Dermis lymphatic vessel endothelial cell (primary cell): ENCODE measurements at places on chromosomes 3 and 15. TPM values are rescaled to one million over a fixed set of nuclear protein-coding genes. Genes with fewer than 3 reads are reported as not detected.

The PPP1R14D gene
- total RNA-seq: not detected in 2 replicates

The MYD88 gene
- 14.7 and 17.4 TPM in 2 replicates for total RNA-seq

The HHATL gene
- not detected in 2 replicates for total RNA-seq

The CCDC39 gene
- total RNA-seq: under 0.01 TPM in 1 of 2 replicates, not detected in the other

The ERICH6 gene
- total RNA-seq: under 0.01 and 0.09 TPM in 2 replicates

The MASP1 gene
- total RNA-seq: under 0.01 and 0.43 TPM in 2 replicates

The LCMT2 gene
- total RNA-seq: 4.6 and 5.5 TPM in 2 replicates

The MCCC1 gene
- 20.2 and 27.4 TPM in 2 replicates for total RNA-seq

The GATM gene
- total RNA-seq: 0.43 and 0.52 TPM in 2 replicates

The MEX3B gene
- 2.8 and 7.5 TPM in 2 replicates for total RNA-seq

The SLC12A1 gene
- not detected in 2 replicates for total RNA-seq

The SRGAP3 gene
- total RNA-seq: 0.33 and 1.5 TPM in 2 replicates

The CELF6 gene
- 0.11 and 0.17 TPM in 2 replicates for total RNA-seq

The ULK3 gene
- total RNA-seq: 19.6 and 22.0 TPM in 2 replicates

The SH3GL3 gene
- not detected in 2 replicates for total RNA-seq

The ETFA gene
- total RNA-seq: 148 and 161 TPM in 2 replicates

The MCF2L2 gene
- total RNA-seq: 0.09 and 0.11 TPM in 2 replicates

The ZNF620 gene
- total RNA-seq: 6.7 and 7.6 TPM in 2 replicates

The DUSP7 gene
- 8.1 and 8.3 TPM in 2 replicates for total RNA-seq

The SEMA5B gene
- total RNA-seq: 0.11 and 0.26 TPM in 2 replicates

The PLA2G4E gene
- not detected in 2 replicates for total RNA-seq

The LMAN1L gene
- not detected in 2 replicates for total RNA-seq

The ELP6 gene
- total RNA-seq: 32.1 and 35.2 TPM in 2 replicates

The B4GALT4 gene
- total RNA-seq: 4.0 and 4.8 TPM in 2 replicates

The LDHAL6B gene
- total RNA-seq: not detected in 2 replicates

The CLDN11 gene
- total RNA-seq: 47.5 and 90.1 TPM in 2 replicates

The ATOSA gene
- 41.3 and 51.9 TPM in 2 replicates for total RNA-seq

The CPN2 gene
- total RNA-seq: not detected in 2 replicates

The TP63 gene
- not detected in 2 replicates for total RNA-seq

The MED12L gene
- under 0.01 and 0.17 TPM in 2 replicates for total RNA-seq

The SLC27A2 gene
- 1.3 and 10.3 TPM in 2 replicates for total RNA-seq

The LYSMD2 gene
- total RNA-seq: 21.7 and 29.4 TPM in 2 replicates

The GPR62 gene
- under 0.01 TPM in 2 replicates for total RNA-seq

The SCAANT1 gene
- total RNA-seq: not detected in 2 replicates

The P3H2 gene
- 15.8 and 20.6 TPM in 2 replicates for total RNA-seq

The DNAJA4 gene
- total RNA-seq: 0.86 and 1.3 TPM in 2 replicates

The CNTN3 gene
- total RNA-seq: 0.22 TPM in 1 of 2 replicates, not detected in the other

The BMF gene
- total RNA-seq: 4.3 and 5.4 TPM in 2 replicates

The NLGN1 gene
- total RNA-seq: under 0.01 TPM in 2 replicates

The SLC22A14 gene
- total RNA-seq: under 0.01 TPM in 2 replicates

The PLSCR4 gene
- total RNA-seq: 696 and 1,538 TPM in 2 replicates

The C15orf62 gene
- total RNA-seq: under 0.01 and 0.11 TPM in 2 replicates

The RAMAC gene
- total RNA-seq: 27.6 TPM in 2 replicates

The GOLGA8Q gene
- 0.22 and 0.43 TPM in 2 replicates for total RNA-seq

The PRSS50 gene
- total RNA-seq: not detected in 2 replicates

The GOLGA8A gene
- total RNA-seq: 7.3 and 8.0 TPM in 2 replicates

The LRRC15 gene
- total RNA-seq: under 0.01 and 0.17 TPM in 2 replicates

The SCG5 gene
- 0.22 and 0.60 TPM in 2 replicates for total RNA-seq

The HAPLN3 gene
- 66.3 and 102 TPM in 2 replicates for total RNA-seq

The HOMER2 gene
- 0.26 and 0.98 TPM in 2 replicates for total RNA-seq
